ENCODE measurements at places on chromosomes 1 and 21. TPM values are rescaled to one million over a fixed set of nuclear protein-coding genes. Genes with fewer than 3 reads are reported as not detected.

GRCh38 chr21:24045775-24046215 lies 1561.5 kb downstream of the MRPL39 start:
- DNase-seq, result peak; percentile 94

- no peak for DNase-seq
These were observed 68.0 kb downstream of the LRRN2 start for GRCh38 chr1:204617256-204618147.

DNA sequence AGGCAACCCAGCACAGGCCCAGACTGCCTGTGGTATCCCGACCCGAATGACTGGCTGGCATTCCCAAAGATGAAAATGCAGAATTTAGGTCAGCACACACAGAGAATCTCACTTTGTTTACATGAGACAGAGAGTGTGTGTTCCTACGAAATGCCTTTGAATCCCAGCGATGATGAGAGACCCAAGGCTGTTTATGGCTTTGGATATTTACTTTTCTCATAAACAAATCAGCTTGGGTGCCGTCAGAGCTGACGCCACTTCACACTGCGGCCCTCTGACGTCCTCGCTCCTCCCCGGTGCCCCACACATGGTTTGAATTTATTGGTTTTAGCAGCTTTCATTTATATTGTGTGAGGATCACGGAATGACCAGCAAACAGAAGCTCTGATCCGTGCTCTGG lies 18.7 kb downstream of the TRABD2B start:
- DNase-seq, result no peak

GRCh38 chr1:44411861-44412260 lies 6.8 kb downstream of the RNF220 start:
- no peak for DNase-seq

GRCh38 chr1:236151739-236152424 lies 9.5 kb downstream of the GPR137B start:
- DNase-seq, result no peak

GRCh38 chr1:149886396-149887195 lies 12.8 kb upstream of the BOLA1 start:
- DNase-seq, result peak; percentile 100

DNA sequence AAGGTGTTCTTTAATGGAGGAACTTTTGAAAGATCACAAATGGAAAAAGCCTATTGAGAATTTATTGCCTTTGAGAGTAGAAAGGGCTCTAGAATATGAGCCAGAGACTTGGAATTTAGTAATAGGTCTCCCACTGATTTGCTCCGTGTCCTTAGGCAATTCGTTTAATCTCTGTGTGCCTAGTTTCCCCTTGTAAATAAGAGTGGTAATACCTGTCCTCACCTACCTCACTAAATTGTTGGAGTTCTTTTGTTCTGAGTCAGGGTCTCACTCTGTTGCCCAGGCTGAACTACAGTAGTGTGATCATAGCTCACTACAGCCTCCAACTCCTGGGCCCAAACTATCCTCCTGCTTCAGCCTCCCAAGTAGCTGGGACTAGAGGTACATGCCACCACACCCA lies 15.0 kb upstream of the TEKT2 start:
- DNase-seq, result no peak

- peak; percentile 75 for DNase-seq
These were observed 10.0 kb downstream of the NCSTN start for GRCh38 chr1:160353223-160353622.

DNA sequence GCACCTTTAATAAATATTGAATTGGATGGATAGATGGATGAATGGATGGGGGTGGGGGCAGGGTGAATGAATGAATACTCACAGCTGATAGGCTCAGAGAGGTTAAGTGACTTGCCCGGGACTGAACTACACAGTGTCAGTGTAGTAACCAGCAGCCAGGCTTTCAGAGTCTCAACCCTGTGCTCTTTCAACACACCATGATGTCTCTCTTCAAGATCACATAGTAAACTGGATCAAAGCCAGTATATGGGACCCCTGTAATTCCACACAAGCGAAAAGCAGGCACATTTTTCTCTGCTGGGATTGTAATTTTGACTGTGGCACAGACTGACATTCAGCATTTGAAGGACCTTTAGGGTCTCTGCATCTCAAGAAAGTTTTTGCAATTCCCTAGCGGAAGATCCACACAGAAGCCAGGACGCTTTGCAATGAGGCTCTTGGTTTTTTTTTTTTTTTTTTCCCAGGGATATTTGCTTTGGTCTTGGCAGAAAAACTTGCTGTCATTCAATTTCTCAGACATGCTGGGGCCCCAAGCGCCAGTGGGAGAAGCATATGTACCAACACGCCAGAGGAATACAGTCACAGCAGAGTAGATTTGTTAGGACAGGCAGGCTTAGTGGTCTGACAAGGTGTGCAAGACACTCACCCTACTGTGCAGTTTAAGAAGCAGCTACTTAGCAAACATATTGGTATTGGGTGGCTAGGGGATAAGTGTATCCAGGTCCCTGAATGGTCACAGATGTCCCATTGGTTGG lies 213.1 kb upstream of the CAMK1G start:
- no peak for DNase-seq

DNA sequence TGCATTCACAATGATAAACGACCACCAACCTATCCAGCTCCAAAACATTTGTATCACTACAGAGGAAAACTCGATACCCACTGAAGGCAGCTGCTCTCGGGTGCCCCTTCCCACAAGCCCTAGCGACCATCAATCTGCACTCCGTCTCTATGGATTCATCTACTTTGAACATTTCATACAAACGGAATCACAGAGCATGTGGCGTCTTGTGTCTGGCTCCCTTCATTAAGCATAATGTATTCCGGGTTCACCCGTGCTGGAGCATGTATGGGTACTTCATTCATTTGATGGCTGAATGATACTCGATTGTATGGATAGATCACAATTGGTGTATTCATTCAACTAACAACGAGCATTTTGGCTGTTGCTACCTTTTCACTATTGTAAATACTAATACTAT lies 340.2 kb downstream of the SMYD3 start:
- DNase-seq, result no peak

DNA sequence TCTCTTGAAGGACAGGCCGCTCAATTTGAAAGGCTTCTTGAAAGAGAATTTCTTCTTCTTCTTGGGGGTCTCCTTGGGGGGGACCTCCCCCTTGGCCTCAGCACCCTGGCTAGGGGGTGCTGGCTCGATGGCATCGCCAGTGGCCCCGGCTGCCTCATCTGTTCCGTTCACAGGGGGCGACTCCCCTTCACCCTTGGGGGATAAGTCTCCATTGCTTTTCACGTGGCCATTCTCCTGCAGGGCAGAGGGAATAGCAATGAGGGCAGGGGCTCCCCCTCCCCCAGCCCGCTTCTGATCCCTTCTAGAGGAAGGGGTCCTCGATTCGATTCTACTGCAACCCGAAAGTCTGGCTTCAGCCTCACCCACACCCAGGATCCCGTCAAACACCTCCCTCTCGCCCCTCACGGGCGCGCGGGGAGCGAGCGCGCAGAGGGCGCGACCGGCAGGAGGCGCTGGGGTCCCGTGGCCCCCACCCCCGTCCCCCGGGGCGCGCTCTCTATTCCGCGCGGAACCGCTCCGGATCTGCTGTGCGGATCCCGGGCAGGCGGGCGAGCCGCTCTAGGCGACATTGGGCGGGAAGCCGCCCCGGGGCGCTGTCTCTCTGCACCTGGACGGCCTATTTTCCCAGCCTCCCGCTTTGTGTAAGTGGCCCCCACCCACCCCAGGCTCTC lies 1.0 kb downstream of the MARCKSL1 start:
- peak; percentile 63 for DNase-seq

- peak; percentile 8 for DNase-seq
These were observed 77.2 kb upstream of the PPP2R5A start for GRCh38 chr1:212207822-212208520.

GRCh38 chr1:99858881-99859280 lies 8.7 kb downstream of the AGL start:
- DNase-seq, result no peak

- no peak for DNase-seq
These were observed 180.1 kb downstream of the ZBTB18 start for GRCh38 chr1:244231193-244231571.

DNA sequence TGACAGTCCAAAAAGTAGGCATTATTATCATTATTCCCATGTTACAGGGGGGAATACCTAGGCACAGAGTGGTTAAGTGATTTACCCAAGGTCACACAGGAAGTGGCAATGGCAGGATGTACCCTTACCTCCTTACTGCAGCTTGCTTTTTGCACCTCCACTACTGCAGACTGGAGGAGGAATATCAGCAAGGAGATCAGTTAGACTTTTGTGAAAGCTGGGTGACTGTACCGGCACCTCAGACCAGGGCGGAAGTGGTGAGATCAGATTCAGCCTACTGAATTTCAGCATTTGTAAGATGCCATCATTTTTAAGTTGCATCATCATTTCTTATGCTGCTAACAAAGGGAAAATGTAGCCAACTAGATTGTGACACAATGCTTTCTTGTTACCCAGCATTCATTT lies 4.5 kb downstream of the ADARB1 start:
- DNase-seq, result no peak

DNA sequence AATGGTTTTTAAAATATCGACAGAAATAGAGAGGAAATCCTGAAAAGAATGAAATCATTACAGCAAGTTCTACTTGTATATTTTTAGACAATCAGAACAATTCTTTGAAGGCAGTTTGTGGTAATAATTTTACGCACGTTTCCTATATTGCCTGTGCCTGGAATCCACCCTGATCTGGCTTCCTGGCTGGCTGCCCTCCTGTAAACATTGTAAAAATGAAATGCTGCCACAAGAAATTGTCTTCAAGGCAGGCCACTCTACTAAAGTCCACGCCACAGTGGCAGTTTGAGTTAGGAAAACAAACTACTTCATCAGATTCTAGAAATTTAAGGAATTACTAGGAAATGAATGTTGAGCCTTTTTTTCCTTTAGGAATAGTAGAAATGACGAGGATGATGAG lies 454.5 kb upstream of the NR5A2 start:
- peak; percentile 23 for DNase-seq

GRCh38 chr1:214384373-214385079 lies 103.6 kb downstream of the SMYD2 start:
- no peak for DNase-seq

- peak; percentile 56 for DNase-seq
These were observed 42.2 kb upstream of the TRABD2B start for GRCh38 chr1:48039088-48040054.

GRCh38 chr1:32715901-32716311 lies 13.3 kb upstream of the SYNC start:
- DNase-seq, result no peak

- no peak for DNase-seq
These were observed 68.0 kb downstream of the PLPP3 start for GRCh38 chr1:56511364-56511763.

- no peak for DNase-seq
These were observed 29.9 kb upstream of the CAMSAP2 start for GRCh38 chr1:200708769-200709168.

DNA sequence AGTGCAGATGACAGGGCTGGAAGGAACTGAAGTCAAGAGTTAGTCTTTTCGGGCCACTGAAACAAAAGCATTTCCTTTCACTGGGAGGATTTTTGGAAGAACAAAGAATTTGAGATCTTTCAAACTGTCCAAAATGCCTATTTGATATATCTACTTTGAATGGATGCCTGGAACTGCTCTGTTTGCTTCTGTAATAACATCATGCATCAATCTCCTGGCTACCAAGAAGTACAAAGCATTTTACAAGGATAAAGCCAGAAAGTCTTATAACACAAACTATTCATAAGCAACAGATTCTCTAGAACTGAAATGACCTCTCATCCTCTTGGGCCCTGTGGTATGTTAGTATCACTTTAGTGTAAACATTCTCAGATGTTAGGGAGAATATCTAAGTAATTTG lies 18.2 kb upstream of the RHOU start:
- peak; percentile 67 for DNase-seq

GRCh38 chr1:226618380-226618779 lies 69.8 kb downstream of the STUM start:
- DNase-seq, result no peak

DNA sequence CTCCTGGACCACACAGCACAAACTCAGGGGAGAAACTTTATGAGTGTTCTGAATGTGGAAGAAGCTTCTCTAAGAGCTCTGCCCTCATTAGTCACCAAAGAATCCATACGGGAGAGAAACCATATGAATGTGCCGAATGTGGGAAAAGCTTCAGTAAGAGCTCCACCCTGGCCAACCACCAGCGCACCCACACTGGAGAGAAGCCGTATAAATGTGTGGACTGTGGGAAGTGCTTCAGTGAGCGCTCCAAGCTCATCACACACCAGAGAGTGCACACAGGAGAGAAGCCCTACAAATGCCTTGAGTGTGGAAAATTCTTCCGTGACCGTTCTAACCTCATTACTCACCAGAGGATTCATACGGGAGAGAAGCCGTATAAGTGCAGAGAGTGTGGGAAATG lies 22.5 kb downstream of the ZSCAN20 start:
- no peak for DNase-seq

GRCh38 chr1:12178511-12178910 lies 11.7 kb downstream of the TNFRSF1B start:
- no peak for DNase-seq

DNA sequence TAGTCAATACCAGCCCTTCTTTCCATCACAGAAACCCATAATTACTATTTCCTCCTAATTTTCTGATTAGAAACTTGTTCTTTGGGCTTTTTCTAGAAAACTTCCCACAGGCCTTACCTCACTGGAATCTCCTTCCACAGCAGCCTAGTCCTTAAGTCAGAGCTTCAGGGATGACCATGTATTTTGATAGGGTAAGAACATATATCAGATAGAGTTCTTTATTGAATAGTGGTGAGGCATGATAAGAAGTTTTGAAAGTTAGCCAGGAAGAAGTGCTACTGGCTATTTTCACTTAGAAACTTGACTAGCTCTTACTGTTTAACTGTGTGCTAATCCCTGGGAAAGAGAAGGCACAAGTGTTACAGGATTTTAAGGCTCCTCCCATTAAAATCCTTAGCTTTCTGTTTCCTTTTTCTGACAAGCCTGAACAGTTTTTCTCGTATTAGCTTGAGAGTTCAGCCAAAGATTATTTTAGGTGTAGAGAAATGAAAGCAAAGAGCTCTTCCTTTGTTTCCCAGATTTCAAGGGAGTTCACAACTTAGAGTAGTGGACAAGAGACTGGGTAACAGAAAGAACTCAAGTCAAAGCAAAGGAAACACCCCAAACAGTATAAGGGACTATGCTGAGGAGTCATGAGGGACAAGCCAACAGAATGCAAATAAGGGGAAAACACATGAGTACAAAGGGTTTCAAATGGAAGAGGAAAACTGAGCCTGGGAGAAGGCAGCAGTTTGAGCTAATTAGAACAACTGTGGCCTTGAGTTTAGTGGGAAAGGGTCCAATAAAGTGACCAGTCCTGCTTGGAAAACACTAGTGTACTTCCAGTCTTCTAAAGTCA lies 37.2 kb upstream of the AIM2 start:
- DNase-seq, result no peak

The SV2A gene
- polyA plus RNA-seq, result 4.9 TPM

The MYOC gene
- polyA plus RNA-seq, result 5.5 TPM

The LMOD1 gene
- polyA plus RNA-seq, result 30.2 TPM

The RSBN1 gene
- 10.7 TPM for polyA plus RNA-seq

The NFASC gene
- 1.8 TPM for polyA plus RNA-seq

The S100A16 gene
- 61.3 TPM for polyA plus RNA-seq

The AKNAD1 gene
- polyA plus RNA-seq, result 1.3 TPM

The LORICRIN gene
- polyA plus RNA-seq, result not detected

The OR14K1 gene
- not detected for polyA plus RNA-seq

The AK4 gene
- 11.4 TPM for polyA plus RNA-seq

The OR2T33 gene
- not detected for polyA plus RNA-seq
